HCEC 1CT (cell line): ENCODE measurements at places on chromosomes 6 and 20.

- no peak for DNase-seq
These were observed 181.8 kb upstream of the RALGAPA2 start for GRCh38 chr20:20894280-20894679.

DNA sequence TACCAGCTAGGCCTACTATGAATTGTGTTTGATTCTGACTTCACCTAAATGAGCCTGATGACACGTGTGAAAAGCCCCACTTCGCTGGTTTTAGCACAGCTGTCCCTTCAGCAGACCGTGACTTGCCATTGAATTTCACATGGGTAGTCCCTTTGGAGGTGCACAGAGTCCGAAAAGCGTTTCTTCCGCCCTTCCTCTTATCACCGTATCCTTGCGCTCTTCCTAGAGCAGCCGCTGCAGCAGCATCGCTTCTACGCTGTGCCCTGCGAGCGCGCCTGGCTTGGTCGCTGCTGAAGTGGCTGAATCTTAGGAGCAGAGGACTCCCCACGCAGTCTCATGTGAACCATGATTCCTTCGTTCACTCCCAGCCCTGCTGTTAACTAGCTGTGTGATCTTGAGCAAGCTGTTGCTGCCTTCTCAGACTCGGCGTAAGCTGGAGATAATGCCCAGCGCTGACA is 127.0 kb downstream of the PACRG start:
- DNase-seq = no peak

DNA sequence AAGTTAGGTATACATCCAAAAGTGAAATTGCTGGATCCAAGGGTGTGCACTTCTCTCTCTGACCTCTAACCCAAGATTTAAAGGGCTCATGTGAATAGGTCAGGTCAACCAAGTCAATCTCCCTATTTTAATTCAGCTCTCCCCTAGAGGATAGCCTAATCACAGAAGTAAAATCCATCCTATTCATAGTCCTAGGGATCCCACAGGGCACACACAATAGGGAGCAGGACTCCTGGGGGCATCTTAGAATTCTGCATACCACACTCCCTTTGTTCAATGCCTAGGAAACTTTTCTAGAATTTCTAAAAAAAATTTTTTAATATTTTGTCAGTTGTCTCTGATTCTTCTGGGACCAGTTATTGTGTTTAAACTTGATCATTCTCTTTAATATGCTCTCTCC is 35.1 kb downstream of the CST9L start:
- DNase-seq = no peak

GRCh38 chr6:25051083-25051482 is 115.3 kb upstream of the RIPOR2 start:
- DNase-seq = no peak

DNA sequence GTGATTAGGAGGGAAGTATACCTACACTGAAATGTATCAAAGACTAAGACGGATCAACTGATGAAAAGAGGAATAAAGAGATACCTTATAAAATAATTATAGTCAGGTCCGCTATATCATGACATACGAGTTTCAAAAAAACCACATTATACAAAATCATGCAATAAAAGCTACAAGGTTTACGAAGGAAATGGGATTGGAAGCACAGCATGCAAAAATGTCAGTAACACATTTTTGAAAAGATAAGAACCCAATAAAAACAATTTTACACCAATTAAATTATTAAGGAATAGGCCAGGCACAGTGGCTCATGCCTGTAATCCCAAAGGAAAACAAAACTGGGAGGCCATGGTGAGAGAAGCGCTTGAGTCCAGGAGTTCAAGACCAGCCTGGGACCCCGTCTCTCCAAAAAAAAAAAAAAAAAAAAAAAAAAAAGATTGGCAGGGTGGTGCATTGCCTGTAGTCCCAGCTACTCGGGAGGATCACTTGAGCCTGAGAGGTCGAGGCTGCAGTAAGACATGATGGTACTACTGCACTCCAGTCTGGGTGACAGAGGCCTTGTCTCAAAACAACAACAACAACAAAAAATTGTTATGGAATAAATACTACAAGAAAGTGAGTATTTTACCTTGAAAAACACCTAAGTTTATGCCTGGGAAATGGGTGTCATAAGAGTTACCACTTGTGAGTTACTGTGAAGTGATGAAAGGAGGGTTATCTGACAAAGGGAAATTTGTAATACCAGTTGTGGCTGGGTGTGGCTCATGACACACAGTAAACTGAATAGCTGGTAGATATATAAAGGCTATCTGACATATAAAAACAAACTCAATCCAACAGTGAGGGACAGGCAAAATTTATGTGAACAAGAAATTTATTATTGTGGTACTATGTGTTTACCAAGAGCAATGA is 45.2 kb downstream of the RANBP9 start:
- no peak for DNase-seq

DNA sequence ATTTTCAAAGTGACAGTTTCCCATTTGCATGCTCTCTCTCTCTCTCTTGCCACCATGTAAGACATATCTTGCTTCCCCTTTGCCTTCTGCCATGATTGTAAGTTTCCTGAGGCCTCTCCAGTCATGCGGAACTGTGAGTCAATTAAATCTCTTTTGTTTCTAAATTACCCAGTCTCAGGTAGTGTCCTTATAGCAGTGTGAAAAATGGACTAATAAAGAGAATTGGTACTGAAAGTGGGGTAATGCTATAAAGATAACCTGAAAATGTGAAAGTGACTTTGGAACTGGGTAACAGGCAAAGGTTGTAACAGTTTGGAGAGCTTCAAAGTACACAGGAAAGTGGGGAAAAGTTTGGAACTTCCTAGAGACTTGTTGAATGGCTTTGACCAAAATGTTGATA is 389.8 kb downstream of the GRIK2 start:
- DNase-seq = no peak
